ENCODE measurements at places on chromosomes 12 and 14.

- peak; percentile 71 for DNase-seq
Measured at GRCh38 chr14:36519431-36520321, at the start of gene NKX2-1. Gene NKX2-1 (minus strand): TSS chr14:36520232. CDS start chr14:36520129, 103 bp downstream.

DNA sequence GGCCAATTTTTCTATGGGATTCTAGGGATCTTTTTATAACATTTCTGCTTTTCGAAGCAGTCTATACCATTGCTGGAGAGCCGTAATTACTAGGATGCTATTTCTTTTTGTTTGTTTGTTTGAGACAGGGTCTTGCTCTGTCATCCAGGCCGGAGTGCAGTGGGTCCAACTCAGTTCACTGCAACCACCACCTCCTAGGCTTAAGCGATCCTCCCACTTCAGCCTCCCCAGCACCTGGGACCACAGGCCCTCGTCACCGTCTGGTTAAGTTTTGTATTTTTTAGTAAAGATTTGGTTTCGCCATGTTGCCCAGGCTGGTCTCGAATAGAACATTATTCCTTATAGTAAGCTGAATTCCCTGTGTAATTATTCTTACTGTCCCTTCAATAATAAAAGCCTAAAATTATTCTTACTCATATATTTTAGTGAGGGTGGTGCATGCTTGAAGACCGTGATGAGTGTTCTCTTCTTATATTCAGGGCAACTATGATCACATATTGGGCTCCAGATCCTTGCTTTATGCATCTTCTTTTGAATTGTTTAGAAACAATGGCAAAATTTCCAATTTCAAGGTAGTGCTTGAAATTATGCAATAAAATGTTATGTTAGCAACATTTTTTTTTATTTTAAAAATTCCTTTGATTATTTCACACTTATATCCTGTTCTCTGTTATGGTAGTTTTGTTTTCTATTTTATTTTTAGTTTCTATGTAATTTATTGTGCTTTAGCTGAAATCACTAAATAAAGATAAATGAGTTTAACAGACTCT lies 66.2 kb downstream of the CRADD start:
- DNase-seq: no peak

DNA sequence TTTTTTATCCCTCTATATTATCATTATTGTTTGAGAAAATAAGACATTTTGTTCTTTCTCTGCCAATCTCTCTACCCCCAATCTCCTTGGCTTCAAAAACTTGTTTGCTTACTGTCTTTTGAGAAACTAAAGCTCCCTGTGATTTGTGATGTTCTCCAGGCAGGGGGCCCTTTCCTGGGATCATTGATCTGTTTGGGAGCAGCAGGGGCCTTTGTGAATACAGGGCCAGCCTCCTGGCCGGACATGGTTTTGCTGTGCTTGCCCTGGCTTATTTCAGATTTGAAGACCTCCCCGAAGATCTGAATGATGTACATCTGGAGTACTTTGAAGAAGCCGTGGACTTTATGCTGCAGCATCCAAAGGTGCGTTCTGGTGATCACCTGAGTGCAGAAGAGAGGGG lies 4.5 kb downstream of the ACOT6 start:
- DNase-seq: no peak

DNA sequence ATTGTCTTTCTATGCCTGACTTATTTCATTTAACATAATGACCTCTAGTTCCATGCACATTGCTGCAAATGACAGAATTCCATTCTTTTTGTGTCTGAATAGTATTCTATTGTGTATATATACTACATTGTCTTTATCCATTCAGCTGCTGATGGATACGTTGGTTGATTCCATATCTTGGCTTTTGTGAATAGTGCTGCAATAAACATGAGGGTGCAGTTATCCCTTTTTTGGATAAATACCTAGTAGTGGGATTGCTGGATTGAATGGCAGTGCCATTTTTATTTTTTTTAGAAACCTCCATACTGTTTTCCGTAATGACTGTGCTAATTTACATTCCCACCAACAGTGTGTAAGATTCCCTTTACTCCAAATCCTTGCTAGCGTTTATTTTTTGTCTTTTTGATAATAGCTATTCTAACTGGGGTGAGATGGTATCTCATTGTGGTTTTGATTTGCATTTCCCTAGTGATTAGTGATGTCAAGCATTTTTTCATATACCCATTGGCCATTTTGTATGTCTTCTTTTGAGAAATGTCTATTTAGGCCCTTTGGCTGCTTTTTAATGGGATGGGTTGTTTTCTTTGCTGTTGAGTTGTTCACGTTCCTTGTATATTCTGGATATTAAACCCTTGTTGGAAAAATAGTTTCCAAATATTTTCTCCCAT lies 2.3 kb downstream of the OAS2 start:
- DNase-seq: no peak

DNA sequence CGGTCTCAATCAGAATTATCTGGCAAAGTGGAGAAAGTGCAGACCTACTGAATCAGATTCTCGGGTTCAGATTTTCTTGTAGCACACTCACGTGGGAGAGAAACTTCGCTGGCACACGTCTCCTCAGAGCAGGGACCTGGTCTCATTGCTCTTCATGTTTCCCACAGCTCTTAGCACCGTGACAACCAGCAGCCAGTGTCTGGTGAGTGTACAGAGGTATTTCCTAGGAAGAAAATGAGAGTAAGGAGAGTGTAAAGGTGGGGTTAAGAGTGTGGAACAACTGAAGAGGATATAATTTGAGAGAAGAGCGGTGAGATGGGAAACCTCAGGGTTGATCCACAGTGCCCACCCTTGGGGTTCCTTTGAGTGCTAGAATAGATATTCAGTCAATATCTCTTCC lies 89.2 kb downstream of the ARF6 start:
- no peak for DNase-seq

GRCh38 chr14:94696518-94696917 lies 73.4 kb downstream of the GSC start:
- no peak for DNase-seq

GRCh38 chr12:24424376-24424775 lies 474.9 kb upstream of the SOX5 start:
- DNase-seq: no peak

DNA sequence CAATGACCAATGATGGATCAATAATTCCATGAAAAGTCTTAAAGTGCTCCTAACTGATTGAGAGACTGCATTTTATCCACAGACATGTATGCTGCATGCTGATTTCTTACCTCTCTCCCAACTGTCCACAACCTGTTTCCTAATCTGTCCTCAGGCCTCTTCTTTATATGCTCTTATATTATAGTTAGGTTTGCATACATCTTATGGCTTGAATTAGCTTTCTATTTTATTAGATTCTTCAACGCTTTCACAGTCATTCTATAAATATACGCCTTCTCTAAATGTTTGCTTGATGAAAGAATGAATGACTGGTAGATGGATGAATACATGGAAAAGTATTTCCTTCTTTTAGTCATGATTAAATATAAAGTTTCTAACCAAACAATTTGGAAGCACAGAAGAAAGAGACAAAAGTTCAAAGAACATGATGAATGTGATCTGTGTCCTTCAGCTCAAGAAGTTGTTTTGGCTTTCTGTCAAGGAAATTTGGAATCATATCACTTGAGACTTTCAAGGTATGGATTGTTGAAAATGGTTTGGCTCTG lies 91.8 kb upstream of the NPAS3 start:
- no peak for DNase-seq

Data from iPS-NIHi11 (cell line).